ENCODE measurements at places on chromosomes 5 and 9.
A peak's percentile ranks its signal among the peaks of the same experiment; 100 is the strongest.

DNA sequence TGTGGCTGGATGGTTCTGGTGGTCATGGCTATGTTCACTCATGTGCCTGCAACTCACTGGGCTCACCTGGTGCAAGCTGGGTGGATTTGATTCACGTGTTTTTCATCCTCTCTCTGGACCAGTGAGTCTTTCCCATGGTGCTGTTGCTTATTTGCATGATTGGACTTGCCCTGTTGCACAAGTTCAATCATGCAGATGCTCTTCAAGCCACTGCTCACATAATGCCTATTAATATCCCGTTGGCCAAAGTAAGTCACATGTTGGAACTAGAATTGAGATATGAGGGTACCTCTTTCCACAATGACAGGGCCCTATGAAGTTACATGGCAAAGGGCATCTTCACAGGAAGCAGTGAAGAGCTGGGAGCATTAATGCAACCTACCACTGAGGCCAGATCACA lies 26.5 kb upstream of the MROH2B start:
- no peak for DNase-seq

- DNase-seq = no peak
These were observed 1830.1 kb upstream of the NUDT12 start for GRCh38 chr5:105392710-105393149.

DNA sequence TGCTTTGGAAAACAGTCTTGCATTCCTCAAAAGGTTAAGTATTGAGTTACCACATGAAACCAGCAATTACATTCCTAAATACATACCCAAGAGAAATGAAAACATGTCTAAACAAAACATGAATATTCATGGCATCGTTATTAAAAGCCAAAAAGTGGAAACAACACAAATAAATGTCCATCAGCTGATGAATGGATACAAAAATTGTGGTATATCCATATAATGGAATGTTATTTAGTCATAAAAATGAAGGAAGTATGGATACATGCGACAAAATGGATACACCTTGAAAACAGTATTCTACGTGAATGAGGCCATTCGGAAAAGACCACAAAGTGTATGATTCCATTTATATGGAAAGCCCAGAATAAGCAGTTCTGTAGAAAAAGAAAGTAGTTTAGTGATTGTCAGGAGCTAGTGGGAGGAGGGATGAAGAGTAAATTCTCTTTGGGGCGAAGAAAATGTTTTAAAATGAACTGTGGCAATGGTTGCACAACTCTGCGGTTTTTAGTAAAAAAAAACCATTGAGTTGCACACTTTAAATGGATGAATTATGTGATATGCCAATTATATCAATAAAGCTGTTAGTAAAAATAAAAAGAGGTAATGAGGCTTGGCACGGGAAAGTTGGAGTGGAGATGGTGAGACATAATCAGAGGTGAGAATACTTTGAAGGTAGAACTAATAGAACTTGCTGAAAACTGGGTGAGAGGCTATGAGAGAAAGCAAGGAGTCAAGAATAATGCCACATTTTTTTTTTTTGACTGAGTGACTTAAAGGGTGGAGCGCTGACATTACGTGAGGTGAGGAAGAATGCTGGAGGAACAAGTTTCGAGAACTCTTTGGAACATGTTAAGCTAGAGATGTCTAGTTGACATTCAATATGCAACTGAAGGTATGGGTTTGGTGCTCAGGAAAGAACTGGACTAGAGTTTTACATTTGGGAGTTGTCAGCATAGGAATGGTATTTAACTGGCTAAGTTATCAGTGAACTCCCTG lies 194.9 kb upstream of the ZNF608 start:
- no peak for DNase-seq

DNA sequence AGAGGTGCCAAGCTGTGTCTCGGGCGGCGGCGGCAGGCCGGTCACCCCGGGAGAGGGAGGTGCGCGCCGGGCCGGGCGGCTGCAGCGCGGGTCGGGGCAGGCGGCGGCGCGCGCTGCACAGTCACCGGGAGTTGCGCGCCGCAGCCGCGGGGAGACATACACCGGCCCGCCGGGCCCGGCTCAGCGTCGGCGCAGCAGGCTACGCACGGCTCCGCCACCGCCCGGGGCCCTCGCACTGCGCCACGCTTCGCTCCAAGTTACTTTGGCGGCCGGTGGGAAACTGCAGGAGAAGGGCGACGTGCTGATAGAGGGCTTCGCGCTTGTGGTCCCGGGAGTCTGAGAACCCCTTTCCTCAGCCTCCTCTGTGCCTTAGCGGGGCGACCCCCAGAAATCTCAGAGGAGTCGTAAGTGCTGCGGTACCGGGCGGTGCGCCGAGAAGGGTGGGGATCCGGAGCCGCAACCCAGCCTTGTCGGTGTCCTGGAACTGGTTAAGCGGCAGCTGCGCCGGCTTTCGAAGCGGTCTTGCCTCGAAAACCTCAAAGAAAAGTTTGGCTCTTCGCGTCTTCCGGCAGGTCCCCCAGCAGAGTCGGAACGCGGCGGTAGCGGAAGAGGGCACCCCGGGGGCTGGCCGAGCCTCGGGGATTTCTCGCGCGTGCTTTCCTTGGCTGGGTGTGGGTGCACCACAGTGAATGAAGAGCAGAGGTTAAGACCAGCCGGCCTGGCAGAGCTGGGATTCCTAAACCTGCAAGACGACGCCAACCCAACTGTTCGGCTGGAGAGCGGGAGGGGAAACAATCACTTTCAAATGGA lies at the start of gene EFNA5:
TSS of gene EFNA5 (minus strand) at position 6 of the 810 bp plus-strand sequence.
- no peak for DNase-seq

DNA sequence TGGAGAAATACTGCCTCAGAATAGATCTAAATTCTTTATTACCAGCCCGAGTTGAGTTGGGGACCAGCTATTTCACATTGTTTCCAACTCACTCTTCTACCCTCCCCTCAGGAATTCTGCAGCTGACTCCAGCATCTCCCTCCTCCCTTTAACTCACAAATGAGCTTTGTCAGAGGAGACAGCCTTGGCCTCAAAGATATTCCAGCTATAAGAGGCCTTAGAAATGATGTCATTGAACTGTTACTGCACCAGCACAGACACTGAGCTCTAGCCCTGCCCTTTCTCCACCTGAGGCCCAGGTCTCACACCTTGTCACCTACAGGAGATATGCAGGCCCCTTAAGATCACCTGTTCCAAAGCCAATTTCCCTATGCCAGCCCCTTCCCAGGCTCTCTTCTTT lies 78.4 kb upstream of the ATP10B start:
- no peak for DNase-seq

DNA sequence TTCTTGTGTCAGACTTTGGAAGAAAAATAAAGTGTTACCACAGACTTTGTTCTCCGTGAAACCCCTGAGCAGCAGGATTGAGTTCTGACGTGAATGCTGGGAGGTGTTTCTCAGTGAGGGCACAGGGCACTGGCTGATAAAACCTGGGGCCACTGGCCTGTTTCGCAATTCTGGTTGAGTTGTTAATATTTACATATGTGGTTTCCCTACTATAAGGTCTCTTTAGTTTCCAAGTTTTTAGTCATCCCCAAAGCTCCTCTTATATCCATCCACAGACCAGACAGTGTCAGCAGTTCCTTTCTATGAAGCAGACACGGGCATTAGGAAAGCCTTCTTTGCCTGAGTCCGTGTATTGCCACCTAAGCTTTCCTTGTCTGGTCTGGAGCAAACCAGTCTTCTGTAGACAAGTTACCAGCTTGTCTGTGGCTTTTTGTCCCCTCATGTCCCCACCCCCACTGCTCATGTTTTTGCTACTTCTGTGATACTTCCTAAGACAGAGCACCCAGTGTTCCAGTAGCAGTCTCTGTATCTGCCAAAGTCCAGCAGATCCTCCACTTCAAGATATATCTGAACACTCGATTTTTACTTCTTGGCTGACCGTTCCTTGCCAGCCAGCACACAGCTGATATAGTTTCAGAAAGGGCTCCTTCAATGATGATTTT lies 42.0 kb downstream of the ACO1 start:
- DNase-seq = no peak

- DNase-seq = no peak
These were observed 128.9 kb downstream of the SUSD1 start for GRCh38 chr9:112046181-112046580.

GRCh38 chr5:96324708-96325107 lies 108.3 kb downstream of the PCSK1 start:
- peak; percentile 76 for DNase-seq

- no peak for DNase-seq
These were observed 92.5 kb downstream of the CDH9 start for GRCh38 chr5:26945901-26946300.

GRCh38 chr9:137811283-137811870 lies 66.2 kb upstream of the CACNA1B start:
- DNase-seq = no peak

- DNase-seq = no peak
These were observed 80.9 kb upstream of the SNX2 start for GRCh38 chr5:122693963-122694362.

GRCh38 chr5:173637340-173637739 lies 20.9 kb upstream of the BOD1 start:
- no peak for DNase-seq

DNA sequence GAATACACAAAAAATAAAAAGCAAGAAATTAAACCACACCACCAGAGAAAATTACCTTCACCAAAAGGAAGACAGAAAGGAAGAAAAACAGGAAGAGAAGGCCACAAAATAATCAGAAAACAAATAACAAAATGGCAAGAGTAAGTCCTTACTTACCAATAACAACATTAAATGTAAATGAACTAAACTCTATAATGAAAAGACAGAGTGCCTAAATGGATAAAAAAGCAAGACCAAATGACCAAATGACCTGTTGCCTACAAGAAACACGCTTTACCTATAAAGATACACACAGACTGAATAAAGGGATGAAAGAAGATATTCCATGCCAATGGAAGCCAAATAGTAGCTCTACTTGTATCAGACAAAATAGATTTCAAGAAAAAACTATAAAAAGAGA lies 87.2 kb downstream of the TSSK1B start:
- DNase-seq = no peak

DNA sequence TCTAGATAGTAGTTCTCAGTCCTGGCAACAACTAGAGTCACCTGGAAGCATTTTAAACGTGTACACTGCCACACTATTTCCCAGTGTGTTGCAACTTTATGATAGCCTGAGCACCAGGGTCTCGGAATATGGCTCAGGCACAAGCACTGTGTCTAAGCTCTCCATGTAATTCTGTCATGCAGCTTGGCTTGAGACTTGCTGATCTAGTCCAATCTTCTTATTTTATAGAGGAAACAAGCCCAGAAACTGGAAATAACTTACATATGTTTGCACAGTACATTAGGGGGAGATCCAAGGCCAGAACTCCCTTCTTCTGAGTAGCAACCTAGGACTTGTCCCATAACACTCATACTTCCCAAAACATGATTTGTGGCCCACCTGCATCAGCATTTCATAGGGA lies 49.1 kb downstream of the SH3TC2 start:
- DNase-seq = no peak

- DNase-seq = no peak
These were observed 146.2 kb upstream of the RASA1 start for GRCh38 chr5:87121304-87122150.

DNA sequence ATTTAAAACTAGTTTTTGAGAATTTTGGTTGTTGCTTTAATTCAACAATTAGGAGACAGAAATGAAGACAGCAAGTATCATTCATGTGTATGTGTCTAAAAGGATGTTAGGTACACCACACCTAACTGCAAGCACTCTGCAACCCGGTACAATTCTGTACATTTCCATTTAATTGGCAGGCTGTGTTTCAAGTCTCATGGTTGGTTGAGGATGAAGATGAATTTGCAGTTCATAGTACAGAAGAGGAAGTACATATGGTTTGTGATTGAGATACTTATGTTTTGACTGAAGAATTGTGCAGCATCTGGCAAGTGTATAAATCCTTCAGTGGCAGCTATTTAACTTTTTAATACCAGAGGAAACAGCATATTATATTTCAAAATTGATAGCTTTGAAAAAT lies 628.7 kb upstream of the ZNF608 start:
- DNase-seq = no peak

GRCh38 chr5:94240596-94240992 lies 377.8 kb downstream of the KIAA0825 start:
- DNase-seq = no peak

- no peak for DNase-seq
These were observed 291.4 kb downstream of the FANCC start for GRCh38 chr9:95026148-95026524.

DNA sequence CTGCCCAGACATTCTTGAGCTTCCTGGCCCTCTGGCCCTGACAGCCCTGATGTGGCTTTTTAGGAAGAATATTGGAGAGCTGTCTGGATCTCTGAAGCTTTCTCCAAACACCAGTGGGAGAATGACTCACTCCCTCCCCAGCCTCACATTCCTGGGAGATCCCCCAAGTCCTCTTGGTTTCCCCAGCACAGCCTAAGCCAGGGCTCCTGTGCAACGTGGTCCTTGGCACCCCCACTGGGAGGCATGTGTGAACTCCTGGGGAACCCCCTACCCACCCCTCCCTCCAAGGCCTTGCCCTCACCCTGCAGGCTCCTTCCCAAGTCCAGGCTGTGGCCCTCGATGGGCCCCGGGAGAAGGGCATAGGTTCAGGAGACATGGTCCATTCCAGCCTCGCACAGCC lies 12.7 kb downstream of the GLIPR2 start:
- peak; percentile 77 for DNase-seq

DNA sequence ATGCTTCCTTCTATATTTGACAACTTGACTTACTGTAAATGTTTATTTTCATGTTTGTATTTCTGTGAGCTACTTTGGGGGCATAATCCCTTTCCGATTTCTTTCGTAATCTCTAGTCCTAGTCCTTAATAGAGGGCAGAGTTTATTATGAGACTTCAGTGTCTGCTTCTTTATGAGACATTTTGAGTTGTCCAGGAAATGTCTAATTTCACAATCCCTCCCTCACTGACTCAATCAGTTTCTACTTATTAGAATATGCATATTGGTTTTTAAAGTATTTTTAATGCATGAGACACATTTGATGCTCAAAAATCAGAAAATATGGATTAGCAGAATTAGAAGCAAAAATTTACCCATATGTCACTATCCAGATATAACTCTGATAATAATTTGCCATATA lies 160.9 kb downstream of the FOCAD start:
- DNase-seq = no peak

DNA sequence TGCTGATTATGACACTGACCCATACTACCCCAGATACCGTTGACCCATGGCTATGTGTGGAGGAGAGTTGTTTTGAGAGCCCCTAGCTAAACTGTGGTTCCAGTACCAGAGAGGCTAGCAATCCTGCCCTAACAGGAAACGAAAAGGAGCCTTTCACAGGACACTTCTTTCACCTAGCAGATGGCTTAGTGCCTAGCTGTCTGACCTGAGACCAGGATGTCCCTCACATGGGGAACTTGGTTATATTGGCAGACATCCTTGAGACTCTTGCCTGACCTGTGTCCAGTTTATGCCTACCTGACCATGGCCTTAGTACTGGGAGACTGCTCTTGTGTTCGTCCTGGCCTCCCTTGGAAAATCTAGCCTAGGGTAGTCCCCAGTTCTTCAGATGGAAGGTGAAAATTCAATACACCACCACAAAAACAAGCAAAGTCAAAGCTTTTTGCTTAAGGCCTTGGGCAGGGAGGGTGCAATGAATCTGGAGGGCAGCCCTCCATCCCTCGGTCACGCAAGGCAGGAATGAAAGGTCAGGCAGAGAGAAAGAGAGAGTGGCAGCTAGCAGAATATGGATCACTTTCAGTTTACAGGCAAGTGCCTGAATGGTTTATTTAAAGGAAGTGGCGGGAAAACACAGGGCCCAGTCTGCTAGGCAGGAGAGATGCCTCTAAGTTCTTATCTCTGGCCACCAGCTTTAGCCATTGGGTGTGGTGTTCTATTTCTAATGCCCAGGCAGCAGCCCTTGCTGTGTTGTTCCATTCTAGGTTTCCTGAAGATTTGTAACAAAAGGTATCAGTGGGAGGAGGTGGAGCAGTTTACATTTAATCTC lies 16.4 kb upstream of the ZNF474 start:
- DNase-seq = no peak
